Activated CD8-positive, alpha-beta memory T cell treated with anti-CD3 and anti-CD28 coated beads for 48 hours (primary cell): ENCODE measurements at places on chromosomes 16 and 17.

- DNase-seq, result peak; percentile 48
These were observed 167.5 kb downstream of the RAB11FIP4 start for GRCh38 chr17:31558748-31559583.

- DNase-seq, result no peak
These were observed 1.9 kb upstream of the CD68 start for GRCh38 chr17:7577327-7578199.

DNA sequence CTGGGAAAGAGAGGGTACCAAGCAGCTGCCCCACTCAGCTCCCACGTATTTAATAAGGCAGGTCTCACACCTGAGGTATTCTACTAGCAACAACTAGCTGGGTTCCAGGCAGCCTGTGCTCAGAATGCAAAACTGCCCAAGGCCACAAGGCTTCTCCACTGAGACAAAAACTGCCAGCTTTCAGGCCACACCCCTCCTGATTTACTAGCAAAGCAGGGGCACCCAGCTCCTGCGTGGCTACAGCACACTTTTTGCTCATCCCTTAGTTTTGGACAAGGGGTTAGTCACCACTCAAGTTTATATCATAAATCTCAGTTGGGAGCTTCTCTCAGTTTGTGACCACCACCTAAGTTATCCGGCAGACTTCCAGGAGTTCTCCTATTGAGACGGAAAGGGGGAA is 494.6 kb downstream of the CDH11 start:
- DNase-seq, result no peak

DNA sequence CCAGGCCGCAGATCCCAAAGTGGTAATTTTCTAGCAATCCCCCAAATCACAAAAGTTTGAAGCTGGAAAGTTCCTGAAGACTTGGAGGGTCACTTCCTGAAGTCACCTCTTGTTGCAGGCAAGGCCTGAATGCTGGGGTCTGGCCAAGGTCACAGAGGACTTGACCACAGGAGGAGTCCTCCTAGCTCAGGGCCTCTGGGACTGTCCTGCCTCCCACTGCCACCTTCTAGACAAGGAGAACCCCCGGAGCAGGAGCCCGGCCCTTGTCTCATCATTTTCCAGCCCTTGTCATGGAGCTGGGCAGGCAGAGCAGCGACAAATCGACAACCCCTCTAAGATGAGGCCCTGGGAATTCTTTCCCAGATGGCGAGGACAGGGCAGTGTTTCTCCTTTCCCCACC is 330 bp downstream of the CDH16 start:
- no peak for DNase-seq

DNA sequence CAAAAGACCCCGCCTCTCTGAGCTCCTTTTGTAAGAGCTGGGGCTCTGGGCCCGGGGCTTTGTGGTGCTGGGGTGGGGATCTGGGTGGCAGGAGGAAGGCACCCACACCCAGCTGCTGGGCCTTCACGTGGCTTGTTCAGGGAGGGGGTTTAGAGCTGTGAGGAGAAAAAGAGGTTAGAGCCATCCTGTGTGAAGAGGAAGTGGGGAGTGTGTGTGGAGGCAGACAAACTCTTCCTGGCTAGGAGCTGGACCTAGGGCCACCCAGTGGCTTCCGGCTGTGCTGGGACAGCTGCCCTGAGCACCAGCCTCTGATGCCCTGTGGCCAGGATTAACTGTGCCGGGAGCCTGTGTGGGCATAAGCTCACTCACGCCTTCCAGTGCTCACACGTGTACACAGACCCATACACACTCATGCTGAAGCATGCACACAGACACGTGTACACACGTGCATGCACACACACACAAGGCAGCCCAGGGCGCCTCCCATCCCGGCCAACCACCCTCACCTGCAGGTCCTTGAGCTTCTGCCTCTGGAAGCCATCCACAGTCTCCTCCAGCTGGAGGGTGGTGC is 7.4 kb downstream of the CIBAR2 start:
- DNase-seq, result no peak

GRCh38 chr17:31390748-31391495 is 553 bp upstream of the RAB11FIP4 start:
- DNase-seq, result no peak

DNA sequence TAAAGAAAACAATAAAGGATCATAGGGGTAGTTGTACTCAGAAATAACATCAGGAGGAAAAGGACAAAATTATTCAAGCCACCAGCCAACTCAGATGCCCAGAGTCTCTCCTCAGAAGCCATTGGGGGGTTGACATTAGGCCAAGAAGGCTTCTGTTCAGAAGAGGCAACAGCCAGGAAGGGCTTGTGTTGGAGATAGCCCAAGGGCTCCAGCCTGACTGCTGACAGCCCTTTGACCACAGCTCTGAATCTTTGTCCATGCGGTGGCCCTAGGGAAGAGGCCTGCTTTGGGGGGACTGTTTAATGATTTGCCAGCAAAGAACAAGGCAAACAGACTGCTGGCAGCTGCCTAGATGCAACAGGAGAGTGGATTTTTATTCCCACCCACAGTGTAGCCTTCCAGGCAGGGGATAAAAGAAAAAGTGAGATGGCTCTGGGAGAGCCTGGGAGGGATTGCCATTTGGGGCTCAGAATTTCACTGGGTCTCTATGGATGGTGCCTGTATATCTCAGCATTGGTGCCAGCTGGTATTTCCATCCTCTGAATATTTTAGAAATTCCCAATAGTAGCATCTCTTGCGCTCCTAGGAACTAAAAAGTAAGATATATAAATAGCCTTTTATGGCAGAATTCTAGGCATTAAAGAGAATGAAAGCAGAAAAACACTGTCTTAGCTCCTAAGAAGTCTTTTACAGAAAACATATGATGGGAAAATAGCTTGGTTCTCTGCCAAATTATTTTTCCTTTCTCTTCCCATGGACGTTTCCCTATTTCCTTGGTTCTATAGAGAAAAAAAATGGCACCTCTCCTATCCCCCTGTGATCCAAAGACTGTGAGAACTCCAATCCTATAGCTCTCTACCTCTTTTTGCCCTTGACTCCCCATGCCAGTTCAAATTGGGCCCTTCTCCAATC is 29.4 kb upstream of the SUPT4H1 start:
- DNase-seq, result no peak

GRCh38 chr17:56910509-56911235 is 3.2 kb downstream of the TRIM25 start:
- no peak for DNase-seq

DNA sequence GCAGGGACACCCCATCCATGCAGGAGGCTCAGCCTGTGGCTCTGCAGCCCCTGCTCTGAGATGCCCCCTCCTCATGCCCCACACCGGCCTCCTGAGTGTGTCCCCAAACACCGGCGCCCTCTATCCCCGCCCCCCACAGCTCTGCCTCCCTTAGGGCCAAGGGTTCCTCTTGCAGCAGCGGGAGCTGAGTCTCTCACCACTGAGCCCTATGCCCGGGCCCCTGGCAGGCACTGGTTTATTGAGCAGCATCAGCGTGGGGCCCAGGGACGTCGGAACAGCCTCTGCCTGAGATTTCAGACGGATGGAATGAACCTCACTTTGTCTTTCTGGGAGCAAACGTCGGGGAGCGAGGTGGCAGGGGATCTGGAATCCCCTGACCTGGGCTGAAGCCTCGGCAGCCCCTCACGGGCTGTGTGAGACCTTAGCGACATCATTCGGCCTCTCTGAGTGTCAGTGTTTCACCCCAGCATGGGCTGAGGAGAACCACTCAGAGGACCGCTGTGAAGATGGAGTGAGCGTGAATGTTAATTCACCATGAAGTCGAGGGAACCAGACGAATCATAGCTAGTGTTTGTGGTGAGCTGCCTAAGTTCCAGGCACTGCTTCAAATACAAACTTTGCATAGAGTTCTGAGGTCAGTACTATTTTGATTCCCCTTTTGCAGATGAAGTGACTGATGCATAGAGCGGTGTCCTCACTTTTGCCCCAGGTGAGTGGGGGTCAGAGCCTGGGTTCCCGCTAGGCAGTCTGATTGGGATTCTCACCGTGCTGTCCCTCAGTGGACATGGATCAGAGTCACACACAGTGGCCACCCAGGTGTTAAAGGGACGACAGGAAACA is 5.3 kb upstream of the C16orf74 start:
- no peak for DNase-seq

DNA sequence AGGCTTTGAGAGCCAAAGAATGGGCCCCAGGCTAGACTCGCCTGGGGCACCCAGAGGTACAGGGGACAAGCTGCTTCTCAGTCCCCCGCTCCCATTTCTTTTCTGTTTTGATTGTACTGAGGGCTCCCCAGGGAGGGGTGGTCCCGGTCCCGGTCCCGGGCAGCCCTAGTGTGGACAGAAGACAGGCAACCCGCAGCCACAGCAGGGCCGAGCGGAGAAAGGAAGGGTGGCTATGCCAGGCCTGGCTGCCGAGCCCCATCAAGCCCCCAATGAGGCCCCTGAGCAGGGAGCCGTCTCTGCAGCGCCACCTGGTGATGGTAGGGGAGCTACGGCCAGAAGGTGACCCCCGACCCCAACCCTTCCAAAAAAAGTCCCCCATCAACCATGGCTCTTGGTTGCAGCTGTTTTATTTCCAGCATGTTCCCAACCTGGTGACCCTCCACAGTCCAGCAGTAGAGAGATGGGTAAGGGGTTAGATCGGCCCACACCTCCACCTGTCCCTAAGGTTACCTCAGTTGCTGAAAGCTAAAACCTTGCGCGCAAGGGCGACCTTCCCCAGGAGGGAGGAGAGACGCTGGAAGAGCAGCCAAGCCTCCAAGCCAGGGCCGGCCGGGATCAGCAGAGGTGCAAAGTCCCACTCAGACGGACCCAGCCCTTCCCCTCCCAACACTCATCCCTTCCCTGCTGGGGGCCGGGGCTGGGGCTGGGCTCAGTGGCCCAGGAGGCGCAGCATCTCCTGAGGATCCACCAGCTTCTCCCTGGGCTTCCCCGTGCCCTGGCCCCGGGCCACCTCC is 2.6 kb upstream of the GRIN2C start:
- DNase-seq, result peak; percentile 32

- no peak for DNase-seq
These were observed 322.4 kb downstream of the CBLN1 start for GRCh38 chr16:48959204-48959603.

DNA sequence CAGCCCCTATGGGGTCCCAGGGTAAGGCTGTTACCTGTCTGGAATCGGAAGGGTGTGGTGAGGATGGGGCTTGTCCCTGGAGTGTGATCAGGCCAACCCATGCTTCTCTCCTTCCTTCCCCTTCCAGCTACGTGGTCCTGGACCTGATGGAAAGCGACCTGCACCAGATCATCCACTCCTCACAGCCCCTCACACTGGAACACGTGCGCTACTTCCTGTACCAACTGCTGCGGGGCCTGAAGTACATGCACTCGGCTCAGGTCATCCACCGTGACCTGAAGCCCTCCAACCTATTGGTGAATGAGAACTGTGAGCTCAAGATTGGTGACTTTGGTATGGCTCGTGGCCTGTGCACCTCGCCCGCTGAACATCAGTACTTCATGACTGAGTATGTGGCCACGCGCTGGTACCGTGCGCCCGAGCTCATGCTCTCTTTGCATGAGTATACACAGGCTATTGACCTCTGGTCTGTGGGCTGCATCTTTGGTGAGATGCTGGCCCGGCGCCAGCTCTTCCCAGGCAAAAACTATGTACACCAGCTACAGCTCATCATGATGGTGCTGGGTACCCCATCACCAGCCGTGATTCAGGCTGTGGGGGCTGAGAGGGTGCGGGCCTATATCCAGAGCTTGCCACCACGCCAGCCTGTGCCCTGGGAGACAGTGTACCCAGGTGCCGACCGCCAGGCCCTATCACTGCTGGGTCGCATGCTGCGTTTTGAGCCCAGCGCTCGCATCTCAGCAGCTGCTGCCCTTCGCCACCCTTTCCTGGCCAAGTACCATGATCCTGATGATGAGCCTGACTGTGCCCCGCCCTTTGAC is 2.4 kb downstream of the MAPK7 start:
- DNase-seq, result no peak

GRCh38 chr17:30552994-30553566 is 75.9 kb downstream of the GOSR1 start:
- DNase-seq, result no peak

DNA sequence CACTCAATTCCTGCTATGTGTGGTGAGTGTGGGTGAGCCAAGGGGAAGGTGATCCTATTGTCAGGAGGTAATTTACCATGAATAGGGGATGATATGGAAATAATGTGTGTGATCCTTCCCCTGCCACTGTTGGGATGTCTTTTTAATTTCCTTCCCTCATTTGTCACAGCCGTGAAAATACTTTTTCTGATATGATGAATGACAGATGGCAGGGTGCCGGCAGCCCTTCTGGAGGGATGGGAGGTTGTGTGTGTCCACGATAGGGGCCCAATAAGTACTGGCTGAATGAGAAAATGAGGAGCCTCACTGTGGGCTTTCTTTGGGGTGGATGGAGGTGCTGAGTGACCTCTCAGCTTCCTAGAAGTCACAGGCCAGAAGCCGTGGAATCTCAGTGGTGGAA is 109.5 kb downstream of the PRKCB start:
- no peak for DNase-seq

- peak; percentile 59 for DNase-seq
These were observed 80.9 kb downstream of the ARHGAP23 start for GRCh38 chr17:38508954-38509771.

- DNase-seq, result no peak
These were observed 558 bp upstream of the CHMP6 start for GRCh38 chr17:80990921-80991644.

GRCh38 chr17:55294042-55294751 is 29.4 kb downstream of the HLF start:
- DNase-seq, result no peak

GRCh38 chr16:3575491-3575890 is 1.7 kb downstream of the NLRC3 start:
- no peak for DNase-seq

DNA sequence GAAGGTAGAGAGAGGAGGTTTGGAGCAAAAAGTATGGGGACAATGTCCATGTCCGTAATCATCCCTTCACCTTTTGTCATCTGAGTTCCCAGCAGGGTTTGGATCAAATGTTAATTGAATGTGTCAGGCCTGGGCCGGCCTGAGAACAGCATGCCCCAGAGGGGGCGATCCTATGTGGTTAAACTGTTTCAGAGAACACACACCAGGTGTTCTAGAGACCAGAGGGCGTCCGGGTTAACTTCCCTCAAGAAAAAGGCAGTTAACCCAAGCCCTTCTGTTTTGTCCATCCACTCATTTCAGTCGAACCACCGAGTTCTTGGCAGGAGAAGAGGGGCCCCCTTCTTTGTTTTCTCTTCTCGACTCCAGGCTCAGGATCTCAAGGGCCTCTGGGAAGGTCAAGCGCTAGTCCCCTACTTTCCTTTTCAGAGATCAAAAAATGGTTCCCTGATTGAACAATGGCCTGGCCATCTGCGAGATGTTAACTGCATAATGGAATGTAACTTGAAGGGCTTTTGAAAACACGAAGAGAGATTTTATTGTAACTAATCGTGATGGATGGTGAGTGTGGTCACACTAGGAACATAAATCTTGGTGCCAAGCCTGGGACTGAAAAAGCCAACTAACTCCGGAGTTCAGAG is 142.5 kb downstream of the IRX3 start:
- no peak for DNase-seq

- DNase-seq, result no peak
These were observed 13.9 kb upstream of the LPCAT2 start for GRCh38 chr16:55494994-55495421.

DNA sequence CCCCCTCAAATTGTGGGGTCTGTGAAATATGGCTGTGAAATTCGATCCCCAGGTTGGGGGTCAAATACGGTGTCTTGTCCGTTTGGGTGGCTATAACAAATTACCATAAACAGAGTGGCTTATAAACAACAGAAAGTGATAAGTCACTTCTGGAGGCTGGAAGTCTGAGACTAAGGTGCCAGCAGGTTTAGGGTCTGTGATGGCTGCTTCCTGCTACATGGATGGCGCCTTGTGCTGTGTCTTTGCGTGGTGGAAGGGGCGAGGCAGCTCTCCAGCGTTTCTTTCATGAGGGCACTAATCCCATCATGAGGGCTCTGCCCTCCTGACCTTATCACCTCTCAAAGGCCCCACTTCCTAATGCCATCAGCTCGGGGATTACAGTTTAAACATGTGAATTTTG is 120.0 kb downstream of the IRF8 start:
- no peak for DNase-seq

GRCh38 chr16:27458258-27458657 is 56.3 kb downstream of the IL21R start:
- DNase-seq, result no peak
